Activated CD4-positive, alpha-beta T cell treated with anti-CD3 and anti-CD28 coated beads for 24 hours (primary cell): ENCODE measurements at places on chromosomes 1 and 21.

DNA sequence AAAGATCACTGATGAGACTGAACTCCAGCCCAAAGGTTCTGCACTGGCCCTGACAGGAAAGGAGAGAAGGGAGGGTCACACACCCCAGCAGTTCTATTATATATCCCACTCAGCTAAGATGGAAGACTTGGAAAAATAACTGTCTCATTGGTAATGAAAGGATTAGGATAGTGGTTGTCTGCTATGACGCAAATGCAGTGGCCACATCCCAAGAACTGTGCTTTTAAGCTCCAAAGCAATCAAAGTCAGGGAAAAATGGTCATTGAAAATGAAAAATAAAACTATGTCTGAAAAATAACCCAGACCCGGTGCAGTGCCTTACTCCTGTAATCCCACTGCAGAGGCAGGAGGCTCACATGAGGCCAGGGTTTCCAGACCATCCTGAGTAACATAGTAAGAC, 31.0 kb downstream of the PSMG1 start:
- no peak for DNase-seq

GRCh38 chr1:47184090-47184821, 5.6 kb downstream of the PDZK1IP1 start:
- no peak for DNase-seq

DNA sequence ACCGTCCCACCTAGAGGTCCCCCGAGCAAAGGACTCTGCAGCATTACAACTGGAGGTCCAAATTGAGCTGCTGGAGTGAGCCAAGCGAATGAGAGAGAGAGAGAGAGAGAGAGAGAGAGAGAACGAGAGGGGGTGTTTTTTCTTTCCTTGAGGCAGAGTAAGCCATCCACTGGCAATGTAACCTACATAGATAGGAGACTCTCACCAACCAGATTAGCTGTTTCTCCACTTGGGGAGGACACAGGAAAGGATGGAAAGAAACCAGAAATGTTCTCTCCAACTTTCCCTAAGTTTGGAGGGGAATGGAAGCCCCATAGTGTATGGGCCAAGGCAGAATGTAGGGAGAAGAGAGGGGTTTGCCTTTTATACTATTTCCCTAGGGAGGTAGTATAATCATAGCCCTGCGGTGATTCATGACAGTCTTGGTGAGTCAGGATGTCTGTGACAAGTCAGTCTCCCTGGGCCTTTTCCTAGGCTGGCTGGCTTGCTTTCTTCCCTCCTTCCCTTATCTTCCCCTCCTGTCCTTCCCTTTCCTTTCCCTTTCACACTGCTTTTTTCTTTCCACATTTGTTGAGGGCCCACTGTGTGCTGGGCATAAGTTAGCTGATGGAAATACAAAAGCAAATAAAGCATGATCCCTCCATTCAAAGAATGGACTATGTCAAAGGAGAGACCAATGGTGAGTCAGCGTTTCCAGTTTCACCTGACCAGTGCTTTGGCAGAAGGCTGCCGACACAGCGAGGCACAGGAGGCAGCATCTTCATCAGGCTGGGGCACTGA, 7.1 kb downstream of the FNDC7 start:
- no peak for DNase-seq

GRCh38 chr21:44626673-44627143, at the start of gene KRTAP10-9:
KRTAP10-9 (plus strand) TSS chr21:44627093; CDS start chr21:44627172, 79 bp downstream.
- no peak for DNase-seq

DNA sequence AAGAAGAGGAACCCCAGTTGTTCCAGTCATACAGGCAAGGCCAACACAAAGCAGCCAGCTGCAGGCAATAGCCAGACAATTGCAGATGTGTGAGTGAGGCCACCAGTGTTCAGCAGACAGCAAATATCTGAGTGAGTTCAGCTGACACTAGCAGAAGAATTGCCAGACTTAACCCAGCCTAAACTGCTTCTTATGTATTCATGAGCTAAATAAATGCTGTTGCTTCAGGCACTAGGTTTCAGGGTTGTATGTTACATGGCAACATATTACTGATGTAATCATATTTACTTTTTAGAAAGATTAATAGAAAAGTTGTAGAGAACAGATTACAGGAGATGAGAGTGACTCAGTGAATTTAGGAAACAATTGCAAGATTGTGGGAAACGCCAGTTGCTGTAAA, 129.8 kb upstream of the CHODL start:
- no peak for DNase-seq

GRCh38 chr1:216168546-216168945, 254.7 kb downstream of the USH2A start:
- no peak for DNase-seq

GRCh38 chr1:112718691-112719418, 3.7 kb upstream of the PPM1J start:
- DNase-seq = peak; percentile 73

GRCh38 chr1:97834899-97835298, 85.9 kb downstream of the DPYD start:
- no peak for DNase-seq

GRCh38 chr1:31238986-31239613, 587 bp downstream of the NKAIN1 start:
- no peak for DNase-seq

DNA sequence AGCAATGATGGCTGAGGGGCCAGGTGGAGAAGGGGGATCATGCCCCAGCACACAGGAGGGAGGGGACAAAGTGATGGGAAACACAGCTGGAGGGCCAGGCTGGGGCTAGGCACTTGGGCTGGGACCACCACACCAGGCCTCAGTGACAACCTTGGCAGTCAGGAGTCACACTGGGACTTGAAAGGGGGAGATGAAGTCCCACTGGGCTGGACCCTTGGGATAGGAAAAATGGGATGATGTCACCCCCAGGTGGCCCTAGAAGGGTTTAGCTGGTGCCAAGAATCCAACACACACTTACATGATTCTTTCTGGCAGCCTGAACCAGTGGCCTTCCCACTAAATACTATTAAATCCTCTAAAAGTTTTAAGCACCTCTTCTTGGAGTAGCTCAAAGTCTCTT, 17.1 kb downstream of the ZBTB17 start:
- no peak for DNase-seq

DNA sequence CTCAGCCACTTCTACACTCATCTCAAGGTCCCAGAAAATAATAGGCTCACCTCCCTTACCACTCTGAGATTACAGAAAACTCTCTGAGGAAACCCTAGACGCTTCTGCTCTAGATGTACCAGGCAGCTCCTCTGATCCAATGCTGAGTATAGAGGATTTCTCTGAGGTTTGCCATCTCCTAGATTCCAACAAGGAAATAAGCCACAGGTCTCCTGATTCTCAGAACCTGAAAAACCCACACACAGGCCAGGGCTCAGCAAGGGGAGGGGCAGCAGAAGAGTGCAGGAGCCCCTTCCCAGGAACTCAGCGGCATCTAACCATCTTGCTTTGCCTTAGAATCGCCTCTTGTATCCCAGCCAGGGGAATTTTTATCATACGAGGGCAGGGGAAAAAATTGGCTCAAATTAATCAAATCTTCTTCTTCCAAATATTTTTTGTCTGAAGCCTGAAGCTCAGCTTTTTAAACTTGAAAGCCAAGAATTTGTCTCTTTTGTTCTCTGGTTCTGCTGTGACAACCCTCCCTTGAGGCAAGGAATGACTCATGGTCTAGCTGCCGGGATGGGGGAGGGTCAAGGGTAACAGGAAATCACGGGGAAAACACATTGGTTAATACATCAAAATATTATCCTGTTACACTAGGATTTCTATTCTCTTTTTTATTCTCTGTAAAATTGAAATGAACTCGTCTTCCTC, 30.8 kb downstream of the GORAB start:
- peak; percentile 1 for DNase-seq

DNA sequence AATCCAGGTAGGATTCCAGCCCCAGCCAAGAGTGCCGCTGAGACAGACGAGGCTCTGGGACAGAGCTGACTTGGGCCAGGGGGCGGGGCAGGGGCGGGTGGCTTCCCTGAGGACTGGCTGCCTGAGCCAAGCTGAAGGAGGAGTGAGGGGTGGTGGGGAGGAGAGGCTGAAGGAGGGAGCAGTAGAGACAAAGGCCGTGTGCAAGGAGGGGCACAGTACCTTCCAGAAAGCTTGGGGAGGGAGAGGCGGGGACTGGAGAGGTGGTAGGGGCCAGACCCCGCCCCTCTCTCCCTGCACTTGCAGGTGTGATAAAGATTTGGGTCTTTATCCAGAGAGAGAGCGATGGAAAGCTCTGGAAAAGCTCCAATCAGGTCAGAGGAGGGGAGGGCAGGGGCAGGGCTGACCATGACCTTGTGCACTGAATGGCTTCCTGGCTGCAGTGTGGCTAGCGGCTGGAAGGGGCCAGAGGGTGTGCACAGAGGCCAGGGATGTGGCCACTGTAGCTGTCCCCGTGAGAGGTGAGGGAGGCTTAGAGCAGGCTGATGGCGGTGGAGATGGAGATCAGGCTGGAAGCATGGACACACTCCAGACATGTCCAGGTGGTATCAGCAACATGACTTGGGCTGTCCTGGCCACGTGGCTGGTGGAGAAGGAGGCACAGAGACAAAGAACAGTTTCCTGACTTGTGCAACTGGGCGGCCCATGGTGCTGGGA, 6.7 kb upstream of the EPHA8 start:
- no peak for DNase-seq

DNA sequence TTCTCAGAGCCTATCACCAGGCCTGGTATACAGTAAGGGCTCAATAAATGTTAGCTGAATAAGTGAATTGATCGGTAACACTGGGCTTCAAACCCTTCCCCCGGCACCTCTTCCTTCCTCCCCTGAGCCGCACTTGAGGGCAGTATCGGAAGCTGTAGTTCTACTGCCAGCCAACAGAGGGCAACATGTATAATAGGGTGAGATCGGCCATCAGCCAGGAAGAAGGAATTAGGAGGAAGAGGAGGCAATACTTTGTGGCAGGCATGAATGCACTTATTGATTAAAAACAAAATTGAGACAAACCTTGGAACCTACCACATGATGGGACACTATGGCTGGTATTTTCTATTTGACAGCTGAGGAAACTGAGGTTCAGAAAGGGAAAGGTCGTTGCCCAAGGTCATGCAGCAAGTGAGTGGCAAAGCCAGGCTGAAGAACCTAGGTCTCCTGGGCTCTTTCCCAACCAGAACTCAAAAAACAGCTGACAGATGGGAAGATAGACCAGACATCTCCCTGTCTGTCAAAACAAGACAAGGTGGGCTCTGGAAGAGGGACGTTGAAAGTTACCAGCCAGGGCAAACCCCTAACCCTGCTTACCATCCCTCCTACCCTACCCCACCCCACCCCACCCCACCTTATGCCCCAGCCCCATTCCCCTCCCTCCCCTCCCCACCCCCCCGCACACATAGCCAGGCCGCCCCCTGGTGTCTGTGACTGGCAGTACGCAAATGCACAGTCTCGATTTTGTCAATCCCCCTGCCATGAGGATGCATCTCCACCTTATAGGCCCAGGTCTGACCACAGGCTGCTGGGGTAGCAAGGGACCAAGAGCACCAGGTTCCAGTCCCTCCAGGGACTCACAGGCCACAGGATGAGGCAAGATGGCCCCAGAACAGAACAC, 107.3 kb upstream of the RUNX3 start:
- DNase-seq = peak; percentile 52

DNA sequence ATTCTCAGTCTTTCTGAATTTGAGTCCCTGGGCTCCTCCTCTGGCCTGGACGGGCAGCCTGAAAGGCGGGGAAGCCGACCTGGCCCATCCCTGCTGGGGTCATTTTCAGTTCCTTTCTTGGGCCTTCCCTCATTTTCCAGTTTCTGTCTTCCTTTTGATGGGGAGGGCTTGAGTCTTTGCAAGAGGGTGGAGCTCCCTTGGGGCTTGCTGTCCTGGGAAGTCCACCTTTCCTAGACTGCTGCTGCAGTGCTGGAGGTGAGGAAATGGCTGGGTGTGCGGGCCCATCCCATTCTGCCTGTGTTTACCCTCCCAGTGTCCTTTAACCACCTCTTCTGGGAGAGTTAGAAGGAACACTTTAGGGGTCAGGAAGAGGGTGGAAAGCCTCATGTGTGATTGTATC, 40.4 kb upstream of the SYNC start:
- DNase-seq = no peak

DNA sequence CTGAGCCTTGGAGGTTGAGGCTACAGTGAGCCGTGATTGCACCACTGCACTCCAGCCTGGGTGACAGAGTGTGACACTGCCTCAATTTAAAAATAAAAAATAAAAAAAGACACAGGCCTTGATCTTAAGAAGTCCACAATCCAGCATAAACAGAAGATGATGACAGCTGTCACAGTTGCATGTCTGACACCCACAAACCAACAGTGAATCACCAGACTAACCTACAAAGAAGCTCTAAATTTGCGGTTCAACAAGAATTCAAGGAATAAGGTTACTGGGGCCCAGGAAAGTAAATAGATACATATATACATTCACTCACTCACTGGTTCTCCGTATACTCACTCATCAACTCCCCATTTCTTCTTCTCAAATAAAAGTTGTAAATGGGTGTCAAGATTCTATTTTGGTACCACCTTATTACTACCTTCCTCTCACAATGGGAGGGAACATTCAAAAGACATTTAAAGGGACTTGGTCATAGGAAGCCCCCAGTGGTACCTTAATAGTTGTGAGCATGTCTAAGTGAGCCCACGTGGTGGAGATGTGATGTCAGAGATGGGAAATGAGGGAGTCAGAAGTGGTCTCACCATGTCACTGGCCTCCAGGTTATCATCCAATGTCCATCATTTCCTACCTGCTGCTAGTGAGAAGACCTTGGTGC, 66.9 kb upstream of the PRDX6 start:
- DNase-seq = no peak

- no peak for DNase-seq
Observed at GRCh38 chr1:180428782-180429695, 73.3 kb downstream of the ACBD6 start.

GRCh38 chr1:109578947-109579443, 30.6 kb downstream of the GNAI3 start:
- no peak for DNase-seq

GRCh38 chr21:46005081-46005480, 23.5 kb downstream of the COL6A1 start:
- no peak for DNase-seq

DNA sequence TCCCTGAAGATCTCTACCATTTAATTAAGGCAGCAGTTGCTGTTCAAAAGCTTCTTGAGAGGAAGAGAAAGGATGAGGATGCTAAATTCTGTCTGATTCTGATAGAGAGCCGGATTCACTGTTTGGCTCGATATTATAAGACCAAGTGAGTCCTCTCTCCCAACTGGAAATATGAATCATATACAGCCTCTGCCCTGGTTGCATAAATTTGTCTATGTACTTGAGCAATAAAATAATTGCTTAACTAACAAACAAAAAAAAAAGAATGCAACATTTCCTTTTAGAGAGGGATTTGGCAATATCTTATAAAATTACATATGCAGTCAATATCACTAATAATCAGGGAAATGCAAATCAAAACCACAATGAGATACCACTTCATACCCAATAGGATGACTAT, 26.8 kb downstream of the ALDH9A1 start:
- no peak for DNase-seq

- DNase-seq = no peak
Observed at GRCh38 chr1:37083603-37084002, 49.3 kb upstream of the GRIK3 start.
